Smooth muscle cell of trachea (primary cell): ENCODE measurements at places on chromosomes 4 and X. TPM values are rescaled to one million over a fixed set of nuclear protein-coding genes. Genes with fewer than 3 reads are reported as not detected.

NUDT11 gene
- total RNA-seq, result 10.3 and 11.2 TPM in 2 replicates

C4orf36 gene
- total RNA-seq, result 2.3 and 3.1 TPM in 2 replicates

SLC9A7 gene
- total RNA-seq, result 62.9 and 67.9 TPM in 2 replicates

GABRG1 gene
- not detected in 2 replicates for total RNA-seq
